ENCODE measurements at places on chromosomes 2 and 18.

GRCh38 chr2:3814706-3815245, 111.4 kb downstream of the DCDC2C start:
- DNase-seq: no peak

DNA sequence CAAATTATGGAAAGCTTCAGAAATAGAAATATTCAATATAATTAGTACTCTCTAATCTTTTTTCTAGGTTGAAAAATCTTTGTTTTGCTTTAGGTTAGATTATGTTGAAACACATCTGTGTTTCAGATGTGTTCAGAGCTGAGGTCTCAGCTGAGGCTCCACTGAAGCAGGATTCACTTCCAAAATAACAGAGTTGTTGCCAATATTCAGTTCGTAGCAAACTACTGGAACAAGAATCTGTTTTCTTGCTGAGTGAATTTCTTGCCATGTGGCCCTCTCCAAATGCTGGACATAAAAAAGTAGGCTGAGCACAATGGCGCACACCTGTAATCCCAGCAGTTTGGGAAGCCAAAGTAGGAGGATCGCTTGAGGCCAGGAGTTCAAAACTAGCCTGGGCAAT, 8.7 kb downstream of the PHOSPHO2 start:
- no peak for DNase-seq

- no peak for DNase-seq
Measured at GRCh38 chr18:33404244-33404873, 36.2 kb downstream of the CCDC178 start.

- DNase-seq: no peak
Measured at GRCh38 chr2:71346065-71346464, 14.5 kb downstream of the ZNF638 start.

GRCh38 chr2:110832740-110833139, 100.4 kb downstream of the ACOXL start:
- DNase-seq: no peak

- DNase-seq: no peak
Measured at GRCh38 chr2:11753452-11753885, 7.0 kb downstream of the LPIN1 start.

GRCh38 chr2:236557306-236558030, 12.2 kb upstream of the ACKR3 start:
- no peak for DNase-seq

GRCh38 chr2:158835431-158835830, 40.3 kb downstream of the DAPL1 start:
- no peak for DNase-seq

DNA sequence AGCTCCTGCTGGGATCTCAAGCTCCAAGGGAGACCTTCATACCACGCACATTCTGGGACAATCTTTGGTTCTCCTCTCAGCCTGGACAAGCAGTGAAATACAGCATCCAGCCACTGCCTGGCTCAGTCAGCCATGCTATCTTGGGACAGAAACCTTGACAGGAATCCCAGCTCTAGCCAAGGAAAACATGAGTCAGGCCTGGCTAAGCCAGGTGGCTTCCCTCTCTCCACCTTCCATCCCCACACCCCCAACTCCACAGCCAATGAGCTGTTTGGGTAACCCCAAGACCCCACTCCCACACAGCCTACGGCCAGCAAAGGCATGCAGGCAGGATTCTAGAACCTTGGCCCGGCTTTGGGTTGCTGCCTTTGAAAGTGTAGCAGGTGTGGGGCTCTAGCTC, 64.9 kb downstream of the MCFD2 start:
- no peak for DNase-seq

DNA sequence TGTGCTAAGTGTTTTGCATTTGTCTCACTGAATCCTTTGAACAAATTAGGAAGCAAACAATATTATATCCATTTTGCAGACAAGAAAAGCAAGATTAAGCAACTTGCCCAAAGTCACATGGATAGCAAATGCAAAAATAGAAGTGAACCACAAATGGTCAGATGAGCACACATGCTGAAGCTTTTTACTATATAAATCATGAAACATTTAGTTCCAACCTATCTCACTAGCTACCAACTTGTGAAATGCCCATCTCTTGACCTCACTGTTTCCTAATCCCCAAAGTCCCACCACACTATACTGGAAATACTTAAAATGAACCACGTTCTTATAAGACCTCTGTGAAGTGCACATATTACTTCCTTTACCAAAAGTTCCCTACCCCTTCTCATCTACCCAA, 380.5 kb downstream of the ERBB4 start:
- DNase-seq: no peak

DNA sequence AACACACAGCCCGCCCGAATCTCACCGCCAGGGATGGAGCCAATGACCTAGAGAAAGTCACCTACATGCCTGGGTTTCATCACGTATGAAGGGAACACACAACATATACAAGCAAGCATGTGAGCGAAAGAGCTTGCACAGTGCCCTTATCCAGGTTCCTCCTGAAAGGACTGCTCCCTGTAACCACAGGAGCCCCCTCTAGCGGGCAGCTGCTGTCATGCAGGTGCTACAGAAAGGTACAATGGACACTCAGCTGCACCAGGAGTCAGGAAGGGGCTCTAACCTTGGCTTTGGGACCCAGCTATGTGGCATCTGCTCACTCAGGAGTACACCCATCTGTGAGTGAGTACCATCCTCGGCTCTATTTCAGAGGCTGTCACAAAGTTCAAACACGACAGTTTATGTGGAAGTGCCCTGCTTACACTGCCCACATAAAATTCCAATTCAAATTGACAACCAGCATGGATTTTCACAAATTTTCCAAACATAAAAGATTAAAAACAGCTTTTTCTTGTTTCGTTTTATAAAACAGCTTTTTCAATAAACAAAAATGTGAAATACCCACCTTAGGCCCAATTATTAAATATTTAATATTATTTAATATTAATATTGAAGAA, 3.5 kb downstream of the NDUFA10 start:
- peak; percentile 54 for DNase-seq

DNA sequence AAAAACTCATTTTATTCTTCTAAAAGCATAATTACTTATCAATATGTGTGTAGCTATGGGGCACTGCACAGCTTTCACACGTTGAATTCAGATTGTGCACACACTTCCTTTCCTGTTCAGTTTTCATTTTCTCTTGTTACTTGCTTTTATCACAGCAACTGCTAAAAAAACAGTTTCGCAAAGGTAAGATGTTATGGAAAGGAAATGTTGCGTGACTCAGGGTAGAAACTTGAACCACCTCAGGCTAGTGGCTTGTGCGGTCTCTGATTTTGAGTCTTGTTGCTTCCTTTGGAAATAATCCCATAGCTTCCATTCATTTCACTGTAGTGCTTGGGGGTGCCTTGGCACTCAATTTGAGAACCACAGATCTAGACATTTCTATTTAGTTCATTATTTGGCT, 171.9 kb downstream of the FMNL2 start:
- no peak for DNase-seq

DNA sequence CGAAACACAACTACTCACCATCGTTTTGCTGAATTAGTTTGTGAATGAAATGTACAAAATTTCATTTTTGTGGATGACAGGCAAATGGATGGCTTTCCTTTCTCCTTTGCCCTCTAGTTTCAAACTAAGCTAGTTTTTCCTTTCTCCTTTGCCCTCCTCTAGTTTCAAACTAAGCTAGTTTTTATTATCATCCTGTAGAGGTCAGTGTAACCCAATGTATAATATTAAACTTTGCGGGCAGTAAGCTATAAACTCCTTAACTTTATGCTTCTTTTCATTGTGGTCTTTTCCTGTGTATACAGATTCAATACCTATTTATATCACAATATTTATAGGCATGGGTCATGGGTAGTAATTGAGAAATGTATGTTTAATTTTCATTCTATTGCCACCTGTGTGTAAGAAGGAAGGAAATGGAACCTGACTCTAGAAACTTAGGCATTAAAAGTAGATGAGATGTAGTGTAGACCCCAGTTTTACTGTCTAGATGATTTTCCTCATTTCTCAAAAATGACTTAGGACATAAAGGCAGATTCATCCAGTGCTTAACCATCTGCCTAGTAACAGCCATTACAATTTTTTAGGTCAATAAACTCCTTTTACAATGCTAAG, 58.1 kb downstream of the MAP3K19 start:
- no peak for DNase-seq

All from stimulated activated CD4-positive, alpha-beta T cell treated with anti-CD3 and anti-CD28 coated beads, Interleukin-1b, Interleukin-23, amount 100 ng/mL, for 4 hours (primary cell).